ENCODE measurements at places on chromosomes 2 and 18.

GRCh38 chr2:65053199-65053598 is 3.0 kb upstream of the CEP68 start:
- peak; percentile 60 for DNase-seq

GRCh38 chr2:172031536-172031935 is 31.8 kb downstream of the METAP1D start:
- no peak for DNase-seq

DNA sequence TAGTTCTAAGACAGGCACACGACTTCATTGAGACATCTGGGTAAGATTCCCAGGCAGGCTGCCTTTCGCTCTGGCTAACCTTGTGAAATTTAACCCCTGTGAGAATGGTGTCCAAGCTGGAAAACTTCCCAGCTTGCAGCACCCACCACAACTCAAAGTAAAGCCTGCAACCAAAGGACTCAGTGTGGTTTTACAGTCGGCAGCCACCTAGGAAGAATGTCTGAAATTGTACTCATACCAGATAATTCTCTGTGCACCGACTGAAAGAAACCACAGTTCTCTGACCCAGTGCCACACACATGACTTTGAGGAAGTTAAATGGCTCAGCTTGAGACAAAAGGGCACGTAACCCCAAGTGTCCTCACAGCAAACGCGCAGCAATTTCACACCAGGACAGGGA is 125.7 kb downstream of the RBMS1 start:
- no peak for DNase-seq

DNA sequence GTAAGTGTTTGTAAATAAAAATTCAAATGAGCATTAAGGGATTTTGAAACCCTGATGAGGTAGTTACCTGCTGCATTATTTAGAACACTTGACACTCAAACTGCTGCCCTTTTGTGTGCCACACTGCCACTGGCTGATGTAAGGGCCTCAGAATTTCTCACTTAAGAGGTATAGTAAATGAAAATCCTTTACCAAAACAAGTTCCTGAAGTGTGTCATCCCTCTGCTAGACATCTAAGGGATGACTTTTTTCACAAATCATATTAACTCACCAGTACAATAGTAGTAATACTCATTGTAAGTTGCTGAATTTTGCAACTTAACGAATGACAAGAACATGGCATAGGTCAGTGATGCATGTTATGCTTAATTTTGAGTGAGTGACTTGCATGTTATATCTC is 274.9 kb upstream of the UBE2E3 start:
- no peak for DNase-seq

DNA sequence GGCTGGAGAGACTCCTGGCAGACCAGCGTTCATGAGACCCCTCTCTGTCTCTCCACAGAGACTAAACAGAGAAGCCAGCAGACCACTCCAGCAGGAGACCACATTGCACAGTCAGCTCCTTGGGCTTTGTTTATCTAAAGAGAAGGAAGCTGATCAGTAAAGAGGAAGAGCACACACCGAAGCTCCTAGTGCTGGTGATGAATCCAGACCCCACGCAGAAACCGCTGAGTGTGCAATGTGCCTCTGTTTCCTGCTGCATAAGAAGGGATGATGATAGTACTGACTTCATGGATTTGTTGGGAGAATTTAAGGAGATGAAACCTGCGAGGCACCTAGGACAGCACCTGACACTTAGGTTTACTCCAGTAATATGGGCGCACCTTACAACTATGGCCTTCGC is 544.1 kb upstream of the ID2 start:
- DNase-seq, result no peak

GRCh38 chr2:240934701-240935102 is 28.6 kb downstream of the CROCC2 start:
- no peak for DNase-seq

DNA sequence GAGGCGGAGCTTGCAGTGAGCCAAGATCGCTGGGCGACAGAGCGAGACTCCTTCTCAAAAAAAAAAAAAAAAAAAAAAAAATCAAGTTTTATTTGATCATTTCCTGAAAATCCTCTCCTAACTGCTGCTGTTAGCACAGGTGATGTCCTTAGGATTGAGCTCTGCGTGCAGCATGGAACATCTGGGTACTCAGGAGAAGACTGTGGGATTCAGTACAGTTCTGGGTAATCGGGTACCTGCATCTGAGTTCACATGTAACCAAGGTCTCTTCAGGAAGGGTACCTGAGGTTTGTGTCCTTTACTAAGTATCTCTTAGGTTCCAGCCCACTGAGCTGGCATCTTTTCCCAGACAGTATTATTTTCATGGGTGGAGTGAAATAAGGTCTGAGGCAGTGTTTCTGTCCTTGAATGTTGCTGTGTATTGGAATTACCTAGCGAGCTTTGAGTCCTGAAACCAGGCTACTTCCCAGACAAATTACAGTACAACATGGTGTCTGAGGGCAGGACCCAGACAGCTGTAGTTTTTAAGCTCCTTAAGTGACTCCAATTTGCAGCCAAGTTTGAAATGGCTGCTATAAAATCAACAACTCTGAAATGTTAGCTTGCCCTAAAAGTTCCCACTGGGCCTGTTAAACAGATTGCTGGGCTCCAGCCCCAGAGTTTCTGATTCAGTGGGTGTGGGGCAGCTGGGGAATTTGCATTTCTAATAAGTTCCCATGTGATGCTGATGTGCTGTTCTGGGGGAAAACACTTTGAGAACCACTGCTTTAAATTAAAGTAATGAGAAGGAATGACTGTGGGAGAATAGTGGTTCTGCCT is 120.5 kb downstream of the PMAIP1 start:
- DNase-seq, result no peak

DNA sequence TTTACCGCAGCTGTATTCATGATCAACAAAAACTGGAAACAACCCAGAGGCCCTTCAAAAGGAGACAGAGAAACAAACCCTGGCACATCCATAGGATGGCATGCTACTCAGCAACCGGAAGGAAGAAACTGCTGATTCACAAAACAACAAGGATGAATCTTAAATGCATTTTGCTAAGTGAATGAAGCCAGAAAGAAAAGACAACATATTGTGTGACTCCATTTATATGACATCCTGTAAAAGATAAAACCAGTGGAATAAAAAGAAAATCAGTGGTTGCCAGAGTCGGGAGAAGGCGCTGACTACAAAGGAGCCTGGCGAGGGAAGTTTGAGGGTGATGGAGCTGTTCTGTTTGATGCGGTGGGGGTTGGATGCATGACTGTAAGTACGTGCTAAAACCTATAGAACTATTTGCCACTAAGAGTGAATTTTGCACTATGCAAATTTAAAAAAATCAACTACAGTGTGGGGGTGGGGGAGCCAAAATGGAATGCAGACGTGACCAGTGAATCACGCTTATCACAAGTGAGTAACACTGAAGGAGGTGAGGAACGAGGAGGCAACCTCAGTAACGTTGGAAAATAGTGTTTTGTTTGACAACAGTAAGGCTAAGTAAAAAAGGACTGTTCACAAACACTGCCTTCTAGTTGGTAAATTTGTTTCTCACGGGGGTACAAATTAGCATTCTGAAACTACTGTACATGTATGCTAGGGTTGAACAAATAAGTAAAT is 108.9 kb downstream of the INHBB start:
- DNase-seq, result no peak

DNA sequence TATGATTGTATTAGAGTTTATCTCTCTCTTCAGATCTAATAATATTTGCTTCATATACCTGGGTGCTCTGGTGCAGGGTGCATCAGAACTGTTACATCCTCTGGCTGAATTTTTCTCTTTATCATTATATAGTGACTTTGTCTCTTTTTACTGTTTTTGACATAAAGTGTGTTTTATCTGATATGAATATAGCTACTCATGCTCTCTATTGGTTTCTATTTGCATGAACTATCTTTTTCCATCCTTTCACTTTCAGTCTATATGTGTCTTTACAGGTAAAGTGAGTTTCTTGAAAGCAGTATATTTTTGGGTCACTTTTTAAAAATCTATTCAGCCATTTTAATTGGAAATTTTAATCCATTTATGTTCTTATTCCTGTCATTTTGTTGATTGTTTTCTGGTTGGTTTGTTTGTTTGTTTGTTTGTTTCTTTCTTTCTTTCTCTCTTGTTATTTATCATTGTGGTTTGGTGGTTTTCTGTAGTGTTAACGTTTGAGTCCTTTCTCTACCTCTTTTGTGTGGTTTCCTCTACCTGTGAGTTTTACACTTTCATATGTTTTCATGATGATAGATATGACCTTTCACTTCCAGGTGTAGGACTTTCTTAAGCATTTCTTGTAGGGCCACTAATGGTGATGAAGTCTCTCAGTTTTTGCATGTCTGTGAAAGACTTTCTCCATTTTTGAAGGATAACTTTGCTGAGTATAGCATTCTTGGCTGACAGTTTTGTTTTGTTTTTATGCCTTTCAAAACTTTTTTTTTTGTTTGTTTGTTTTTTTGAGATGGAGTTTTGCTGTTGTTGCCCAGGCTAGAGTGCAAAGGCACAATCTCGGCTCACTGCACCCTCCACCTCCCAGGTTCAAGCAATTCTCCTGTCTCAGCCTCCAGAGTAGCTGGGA is 54.9 kb downstream of the CCNT2 start:
- DNase-seq, result no peak

- no peak for DNase-seq
Measured at GRCh38 chr2:86335865-86336674, 1.4 kb downstream of the REEP1 start.

DNA sequence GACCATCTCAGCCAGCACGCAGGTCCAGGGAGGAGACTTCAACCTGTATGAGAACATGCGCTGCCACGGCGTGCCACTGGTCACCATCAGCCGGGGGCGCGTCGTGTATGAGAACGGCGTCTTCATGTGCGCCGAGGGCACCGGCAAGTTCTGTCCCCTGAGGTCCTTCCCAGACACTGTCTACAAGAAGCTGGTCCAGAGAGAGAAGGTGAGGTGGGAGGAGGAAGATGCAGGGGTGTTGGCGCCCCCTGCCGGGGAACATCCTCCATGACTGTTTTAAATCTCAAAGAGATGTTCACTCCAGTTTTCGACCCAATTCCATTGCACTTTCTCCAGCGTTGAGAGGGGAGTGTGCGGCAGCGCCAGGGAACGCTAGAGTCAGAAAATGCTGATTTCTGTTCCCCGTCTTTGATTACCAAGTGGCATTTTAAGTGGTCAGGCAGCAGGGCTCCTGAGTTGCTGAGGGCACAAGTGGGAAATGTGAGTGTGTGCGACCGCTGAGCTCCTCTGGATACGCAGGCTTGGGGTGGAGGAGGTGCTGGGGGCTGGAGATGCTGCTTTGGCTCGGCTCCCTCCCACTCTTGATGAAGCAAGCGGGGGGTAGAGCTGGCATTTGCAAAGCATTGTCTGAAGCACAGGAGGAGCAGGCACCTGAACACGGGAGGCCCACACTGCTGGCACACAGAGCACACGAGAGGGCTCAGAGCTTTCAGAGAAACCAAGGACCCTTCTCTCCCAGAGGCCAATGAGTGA is 27.7 kb upstream of the MAPRE3 start:
- DNase-seq, result peak; percentile 50

DNA sequence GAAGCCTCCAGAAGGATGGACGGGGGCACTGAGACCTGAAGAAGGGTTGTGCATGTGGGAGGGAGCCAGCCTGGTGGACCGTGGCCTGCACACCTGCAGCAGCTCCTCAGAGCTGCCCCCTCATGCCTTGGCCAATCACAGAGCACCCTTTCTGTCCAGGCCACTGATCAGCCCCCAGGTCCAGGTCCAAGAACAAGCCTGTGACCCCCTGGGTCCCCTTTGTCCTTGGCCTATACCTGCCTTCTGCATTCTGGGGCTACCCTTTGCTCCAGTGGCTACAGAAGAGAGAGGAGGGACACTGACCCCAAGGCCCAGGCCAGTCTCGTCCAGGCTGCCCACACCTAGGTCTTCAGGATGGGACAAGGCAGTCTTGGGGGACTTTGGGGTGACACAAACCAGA is 62.2 kb downstream of the AGAP1 start:
- no peak for DNase-seq

DNA sequence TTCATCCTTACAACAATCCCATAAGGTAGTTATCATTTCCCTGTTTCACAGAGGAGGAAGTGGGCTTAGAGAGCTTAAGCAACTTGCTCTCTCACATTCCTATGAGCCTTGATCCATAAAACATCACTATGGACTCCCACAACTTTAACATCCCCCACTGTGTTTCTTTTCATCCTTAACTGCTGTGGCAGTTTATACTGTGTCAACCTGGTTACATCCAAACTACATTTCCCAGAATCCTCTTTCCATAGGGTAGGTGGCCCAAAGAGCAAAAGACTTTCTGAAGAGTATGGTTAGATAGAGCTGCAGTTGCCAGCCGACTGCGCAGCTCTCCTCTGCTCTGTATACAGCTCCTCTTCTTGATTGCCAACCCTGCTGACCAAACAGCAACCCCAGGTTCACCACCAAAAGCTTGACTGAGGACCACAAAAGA is 22.5 kb downstream of the MAP3K2 start:
- DNase-seq, result no peak

DNA sequence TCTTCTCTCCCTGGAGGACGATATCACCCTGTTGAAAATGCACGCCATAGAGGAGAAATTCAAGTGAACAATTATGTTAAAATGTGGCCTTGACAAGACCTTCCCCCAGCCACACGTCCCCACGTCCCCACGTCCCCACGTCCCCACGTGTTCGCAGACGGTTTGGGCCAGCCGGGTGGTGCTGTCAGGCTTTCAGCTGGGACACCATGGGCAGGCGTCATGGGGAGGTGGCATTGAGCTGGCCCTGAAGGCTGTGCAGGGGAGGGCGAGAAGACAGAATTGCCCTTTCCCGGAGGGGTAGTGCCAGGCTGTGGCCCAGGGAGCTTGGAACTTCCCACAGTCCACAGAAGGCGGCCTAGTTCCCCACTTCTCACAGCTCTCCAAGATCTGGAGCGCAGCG is 240.7 kb upstream of the RAB6C start:
- DNase-seq, result no peak

DNA sequence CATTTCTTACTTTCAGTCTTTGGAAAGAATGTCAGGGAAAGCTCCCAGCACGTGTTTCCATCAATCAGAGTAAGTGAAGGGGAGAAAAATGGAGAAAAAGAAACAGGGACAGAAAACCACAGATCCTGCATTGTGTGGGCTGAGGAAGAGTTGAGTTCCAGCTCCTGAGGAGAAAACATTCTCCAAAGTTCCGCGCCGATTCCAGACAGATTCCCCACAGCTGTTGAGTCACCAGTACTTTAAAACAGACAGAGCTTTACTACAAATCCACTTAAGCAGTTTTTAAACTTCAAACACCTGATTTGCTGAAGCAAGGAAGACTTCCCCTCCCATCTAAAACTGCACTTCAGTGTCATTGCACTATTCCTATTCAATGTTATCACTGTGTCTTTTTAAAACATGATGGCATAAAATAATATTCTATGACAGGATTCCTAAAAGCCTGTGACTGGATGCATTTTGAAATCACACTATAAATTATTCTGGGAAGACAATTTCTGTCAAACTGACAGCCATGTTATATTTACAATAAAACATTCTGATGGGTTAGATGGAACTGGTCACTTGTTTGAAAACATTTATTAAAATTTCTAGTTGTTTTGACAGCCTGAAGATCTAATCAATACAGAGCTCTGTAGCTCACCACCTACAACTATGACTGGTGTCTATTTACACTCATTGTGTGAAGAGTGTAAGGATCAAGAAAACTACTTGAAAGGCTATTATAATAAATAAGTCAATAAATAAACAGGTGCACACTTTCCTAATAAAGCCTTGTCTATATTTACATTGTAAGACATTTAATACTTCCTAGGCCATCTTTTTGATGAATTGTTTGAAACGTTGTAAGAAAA is 40.9 kb downstream of the TCF4 start:
- no peak for DNase-seq
